Stimulated activated CD8-positive, alpha-beta memory T cell treated with anti-CD3 and anti-CD28 coated beads, Interleukin-4, amount 100 ng/mL, for 4 hours (primary cell): ENCODE measurements at places on chromosomes 5 and 9.

- DNase-seq = no peak
Observed at GRCh38 chr5:52864371-52864770, 76.7 kb downstream of the ITGA1 start.

GRCh38 chr5:158511454-158511853 is 588.3 kb downstream of the EBF1 start:
- no peak for DNase-seq

- no peak for DNase-seq
Observed at GRCh38 chr5:178413988-178414387, 176.2 kb downstream of the COL23A1 start.

DNA sequence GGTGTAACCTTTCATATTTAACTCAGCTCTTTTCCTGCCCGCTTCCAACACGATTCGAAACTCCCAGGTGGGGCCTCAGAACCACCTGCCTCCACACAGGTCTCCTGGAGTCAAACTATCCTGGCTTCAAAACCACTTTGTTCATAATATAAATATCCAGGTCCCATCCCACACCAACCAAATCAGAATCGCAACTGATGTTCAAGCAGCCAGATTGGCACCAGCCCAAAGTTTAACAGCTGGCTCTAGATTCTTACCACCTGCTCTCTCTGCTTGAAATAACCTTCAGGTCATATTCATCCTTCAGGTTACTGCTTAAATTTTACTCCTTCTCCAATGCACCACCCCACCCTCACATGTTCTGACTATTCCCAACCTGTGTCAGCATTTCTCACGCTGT is 231.4 kb upstream of the TRPM3 start:
- DNase-seq = no peak

DNA sequence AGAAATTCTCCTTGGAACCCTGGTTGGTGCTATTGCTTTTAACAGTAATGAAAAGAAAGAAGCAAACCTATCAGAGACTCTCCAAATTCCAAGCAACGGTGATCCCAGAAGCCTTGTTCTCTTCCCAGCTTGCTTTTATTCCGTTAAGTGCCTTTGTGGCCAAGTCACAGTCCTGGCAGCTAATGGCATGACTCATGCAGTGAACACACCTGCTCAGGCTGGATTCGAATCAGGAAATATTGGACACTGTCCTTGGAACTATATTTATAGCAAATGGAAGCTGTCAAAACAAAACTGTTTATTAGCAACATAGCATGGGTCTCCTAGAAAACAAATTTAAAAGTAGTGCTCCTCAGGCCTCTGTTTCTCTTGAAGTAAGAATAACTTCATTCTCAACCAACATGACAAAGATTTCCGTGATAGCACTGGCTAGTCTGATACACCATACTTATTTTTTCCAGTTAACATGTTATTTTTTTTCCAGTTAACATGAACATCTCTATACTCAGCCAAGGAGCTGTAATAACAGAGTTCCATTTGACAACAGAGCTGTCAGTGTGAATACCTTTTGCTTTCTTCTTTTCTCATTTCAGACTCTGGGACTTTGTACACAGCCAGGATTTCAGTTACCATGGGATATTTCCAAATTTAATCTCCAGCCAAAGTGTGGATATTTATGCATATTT is 502.4 kb downstream of the GADD45G start:
- DNase-seq = no peak

GRCh38 chr5:5826911-5827310 is 404.4 kb downstream of the ICE1 start:
- DNase-seq = no peak

DNA sequence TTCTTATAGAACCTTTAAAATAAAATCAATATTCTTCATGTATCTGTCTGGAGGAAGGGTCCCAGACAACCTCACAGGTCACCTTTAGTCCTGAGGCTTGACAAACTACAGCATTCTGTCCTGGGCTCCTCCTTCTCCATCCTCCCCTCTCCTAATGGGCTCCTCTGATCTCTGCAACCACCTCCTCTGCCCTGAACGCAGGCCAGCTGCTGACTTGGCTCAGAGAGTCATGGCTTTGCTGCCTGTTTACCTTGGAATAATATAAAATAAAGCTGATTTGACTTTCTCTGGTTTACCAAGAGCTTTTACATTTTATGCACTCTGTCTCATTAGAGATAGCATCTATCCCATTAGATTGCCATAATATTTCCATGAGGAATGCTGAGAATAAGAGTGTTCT is 159.4 kb downstream of the SEMA6A start:
- DNase-seq = no peak

GRCh38 chr9:98488571-98489312 is 220.0 kb downstream of the GABBR2 start:
- no peak for DNase-seq
